ENCODE measurements at places on chromosomes 6 and 20. TPM values are rescaled to one million over a fixed set of nuclear protein-coding genes. Genes with fewer than 3 reads are reported as not detected.

GRCh38 chr6:37897321-37897720 lies 77.8 kb downstream of the ZFAND3 start:
- DNase-seq = no peak

- DNase-seq = no peak
Observed at GRCh38 chr20:7362601-7363000, 577.7 kb downstream of the HAO1 start.

DNA sequence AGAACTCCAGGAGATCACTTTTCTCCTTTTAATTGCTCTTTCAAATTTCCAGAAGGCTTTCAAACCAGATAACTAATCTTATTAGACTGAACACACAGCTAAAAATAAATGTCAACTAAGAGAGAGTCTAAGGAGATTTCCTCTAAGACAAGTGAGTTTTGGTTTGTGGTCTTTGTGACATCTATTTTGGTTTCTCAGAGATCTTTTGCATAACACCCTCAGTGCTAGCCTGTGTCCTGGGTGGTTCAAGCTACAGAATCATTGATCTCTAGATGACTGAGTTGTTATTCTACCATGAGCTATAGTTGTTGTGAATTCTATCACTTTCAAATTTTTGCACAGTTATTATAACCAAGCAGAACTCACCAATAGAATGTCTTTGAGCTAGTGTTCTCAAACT lies 49.1 kb upstream of the PLCB4 start:
- DNase-seq = no peak

DNA sequence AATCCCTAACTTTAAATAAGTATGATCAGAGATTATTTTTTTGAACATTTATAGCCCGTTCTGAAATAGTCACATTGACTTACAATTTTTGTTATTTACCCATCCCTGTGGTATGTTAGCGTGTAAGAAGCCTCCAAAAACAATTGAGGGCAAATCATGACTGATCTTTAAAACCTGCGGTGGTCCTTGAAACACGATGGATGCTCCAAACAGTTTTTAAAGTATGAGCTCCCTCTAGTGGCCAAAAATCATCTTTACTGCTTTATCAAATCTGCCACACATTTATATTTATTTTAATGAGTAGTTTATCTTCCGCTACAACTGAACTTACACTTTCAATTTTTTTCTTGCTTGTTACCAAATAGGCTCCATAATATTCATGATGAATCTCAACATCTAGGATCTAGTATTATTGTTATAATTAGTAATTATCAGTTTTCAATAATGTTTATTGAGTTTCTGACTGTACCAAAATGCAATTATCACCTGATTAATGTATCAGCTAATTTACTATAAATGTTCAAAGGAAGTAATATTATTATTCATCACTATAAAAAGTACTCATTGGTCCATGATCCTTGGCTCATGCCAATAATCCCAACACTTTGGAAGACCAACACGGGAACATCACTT lies 52.2 kb downstream of the MARCKS start:
- DNase-seq = no peak

DNA sequence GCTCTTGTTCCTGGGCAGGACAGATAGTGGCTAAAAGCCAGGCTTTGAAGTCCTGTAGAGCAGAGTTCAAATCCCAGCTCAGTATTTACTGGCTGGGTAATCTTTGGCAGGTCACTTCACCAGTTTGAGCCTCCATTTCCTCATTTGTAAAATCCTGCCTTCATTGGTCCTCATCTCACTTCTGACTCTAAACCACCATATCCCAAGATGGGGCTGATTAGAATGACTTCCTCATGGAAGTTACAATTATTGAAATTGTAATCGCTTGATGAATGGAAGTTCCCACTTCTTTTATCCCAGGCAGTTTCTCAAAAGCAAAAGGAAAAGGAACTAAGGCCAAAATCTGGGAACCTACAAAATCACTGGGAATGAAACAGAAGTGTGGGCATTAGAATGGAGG lies 35.9 kb upstream of the B4GALT5 start:
- DNase-seq = no peak

DNA sequence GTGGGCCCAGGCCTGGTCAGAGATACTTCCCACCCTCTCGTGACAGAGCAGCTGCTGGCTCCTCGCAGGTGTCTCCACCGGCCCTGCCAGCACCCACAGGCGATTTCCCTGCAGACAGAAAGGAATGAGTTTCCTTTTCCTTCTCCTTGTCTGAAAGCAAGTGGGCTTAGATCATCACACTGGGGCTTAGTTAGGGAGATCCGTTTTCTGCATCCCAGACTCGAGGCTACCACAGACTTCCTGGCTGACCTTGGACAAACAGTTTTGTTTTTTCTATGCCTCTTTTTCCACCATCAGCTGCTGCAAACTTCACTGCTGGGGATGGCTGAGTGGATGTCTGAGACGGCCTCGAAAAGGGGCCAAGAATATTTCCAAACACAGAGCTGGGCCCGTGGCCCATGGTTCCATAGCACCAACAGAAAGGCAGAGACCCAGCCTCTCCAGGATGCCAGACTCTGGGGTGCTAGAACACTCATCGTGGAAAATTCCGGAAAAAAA lies 86.5 kb downstream of the BANF2 start:
- DNase-seq = no peak

GRCh38 chr20:36344517-36345132 lies 38.5 kb downstream of the DLGAP4 start:
- DNase-seq = no peak

DNA sequence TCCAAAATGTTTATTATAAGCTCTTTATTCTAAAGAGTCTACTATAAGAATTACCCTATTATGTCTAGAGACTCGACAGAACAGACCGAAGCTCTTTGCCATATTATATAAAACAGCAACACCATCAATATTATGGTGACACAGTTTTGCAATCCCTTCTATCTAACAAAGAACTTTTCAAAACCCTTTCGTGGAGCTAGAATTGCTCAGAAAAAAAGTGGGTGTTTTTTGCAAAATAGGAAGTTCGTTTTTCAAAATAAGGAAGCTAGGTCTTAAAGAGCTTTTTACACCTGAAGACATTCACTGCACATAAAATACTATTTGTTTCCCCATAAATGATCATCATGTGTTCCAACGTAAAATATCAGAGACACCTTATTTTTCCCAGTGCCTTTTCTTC lies 240.0 kb downstream of the FOXC1 start:
- no peak for DNase-seq

DNA sequence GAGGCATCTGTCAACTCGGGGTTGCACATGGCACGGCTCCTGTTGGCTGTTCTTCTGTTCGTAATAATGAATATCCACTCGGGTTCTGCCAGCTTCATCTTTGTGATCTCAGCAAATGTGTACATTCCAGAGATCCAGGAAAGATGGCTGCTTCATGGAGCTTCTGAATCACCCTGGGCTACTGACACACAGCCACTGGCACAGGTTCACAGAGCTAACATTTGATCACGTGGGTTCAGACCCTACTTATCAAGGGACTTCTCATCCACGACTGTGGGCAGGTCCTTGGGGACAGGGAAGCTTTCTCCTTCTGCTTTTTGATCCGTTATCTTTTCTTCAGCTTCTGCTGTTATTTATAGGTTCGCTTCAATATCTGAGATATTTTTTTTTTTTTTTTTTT lies 18.1 kb downstream of the PPP1R3G start:
- no peak for DNase-seq

- DNase-seq = no peak
Observed at GRCh38 chr6:25578538-25578937, 73.5 kb upstream of the SCGN start.

DNA sequence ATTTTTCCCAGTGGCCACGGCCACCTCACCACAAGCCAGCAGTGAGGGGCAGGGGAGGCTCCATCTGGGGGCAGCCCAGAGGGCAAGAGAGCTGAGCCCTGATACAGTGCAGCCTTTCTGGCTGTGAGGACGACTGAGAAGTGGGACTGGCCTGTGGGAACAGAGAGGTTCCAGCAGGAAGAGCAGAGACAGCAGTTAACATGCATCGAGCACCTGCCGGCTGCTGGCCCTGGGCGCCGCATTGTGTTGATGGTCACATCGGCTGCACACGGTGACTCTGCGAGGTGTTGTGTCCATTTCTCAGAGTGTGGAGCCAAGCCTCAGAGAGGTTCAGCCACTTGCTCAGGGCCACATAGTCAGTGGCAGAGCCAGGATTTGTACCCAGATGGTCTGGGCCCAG lies 9.8 kb downstream of the FOXS1 start:
- no peak for DNase-seq

GRCh38 chr6:5337573-5337972 lies 76.3 kb downstream of the FARS2 start:
- DNase-seq = no peak

GRCh38 chr20:61184194-61184593 lies 67.9 kb upstream of the CDH4 start:
- DNase-seq = no peak

- DNase-seq = no peak
Observed at GRCh38 chr6:34032856-34033255, 113.0 kb downstream of the GRM4 start.

GRCh38 chr6:44828780-44829179 lies 441.3 kb downstream of the CDC5L start:
- no peak for DNase-seq

- no peak for DNase-seq
Observed at GRCh38 chr6:118725944-118726343, 74.6 kb upstream of the CEP85L start.

DNA sequence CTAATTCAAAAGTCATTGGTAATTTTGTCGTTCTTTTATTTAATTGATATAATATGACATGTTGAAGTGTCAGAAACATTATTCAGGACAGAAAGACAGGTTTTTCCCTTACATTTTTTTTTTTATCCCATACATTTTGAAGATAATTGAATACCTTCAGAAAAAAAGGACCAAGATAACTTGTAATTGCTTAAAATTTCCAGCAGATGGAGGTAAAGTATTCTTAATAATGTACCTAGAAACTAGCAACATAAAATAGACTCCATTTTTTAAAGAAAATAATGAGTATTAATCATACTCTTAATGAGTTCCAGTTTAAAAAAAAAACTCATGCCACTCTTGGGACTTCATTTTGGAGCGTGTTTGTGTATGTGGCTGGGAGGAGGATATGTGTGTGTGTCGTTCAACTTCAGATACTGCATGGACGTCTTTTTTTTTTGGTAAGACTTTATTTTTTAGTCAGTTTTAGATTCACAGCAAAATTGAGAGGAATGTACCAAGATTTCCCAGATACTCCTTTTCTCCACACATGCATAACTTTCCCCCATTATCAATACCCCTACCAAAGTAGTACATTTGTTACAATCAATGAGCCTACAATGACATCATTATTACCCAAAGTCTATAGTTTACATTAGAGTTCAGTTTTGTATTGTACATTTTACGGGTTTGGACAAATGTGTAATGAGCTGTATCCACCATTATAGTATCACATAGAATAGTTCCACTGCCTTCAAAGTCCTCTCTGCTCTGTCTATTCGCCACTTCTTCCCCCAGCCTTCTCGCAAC lies 79.4 kb downstream of the ROS1 start:
- no peak for DNase-seq

DNA sequence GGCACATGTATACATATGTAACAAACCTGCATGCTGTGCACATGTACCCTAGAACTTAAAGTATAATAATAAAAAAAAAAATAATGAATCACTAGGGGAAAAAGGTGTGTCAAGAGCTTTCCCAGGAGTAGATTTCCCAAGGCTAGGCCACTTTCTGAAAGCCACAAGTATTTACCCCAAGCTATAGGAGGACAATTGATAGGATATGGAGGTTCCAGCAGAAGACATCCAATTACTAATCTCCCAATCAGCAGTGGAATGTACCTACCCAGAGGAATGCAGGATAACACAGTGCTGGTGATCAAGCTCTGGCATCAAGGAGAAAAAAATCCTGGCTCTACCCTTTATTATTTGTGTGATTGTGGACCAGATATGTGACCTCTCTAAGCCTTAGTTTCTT lies 562.7 kb downstream of the RFPL4B start:
- no peak for DNase-seq

- no peak for DNase-seq
Observed at GRCh38 chr6:10510592-10511367, 10.4 kb upstream of the GCNT2 start.

- no peak for DNase-seq
Observed at GRCh38 chr6:146422789-146423375, 120.8 kb upstream of the RAB32 start.

GRCh38 chr6:163485388-163485851 lies 70.9 kb downstream of the QKI start:
- no peak for DNase-seq

GRCh38 chr20:63885264-63886053 lies 9.5 kb upstream of the DNAJC5 start:
- no peak for DNase-seq

- no peak for DNase-seq
Observed at GRCh38 chr20:64224351-64225170, 31.0 kb upstream of the PCMTD2 start.

DNA sequence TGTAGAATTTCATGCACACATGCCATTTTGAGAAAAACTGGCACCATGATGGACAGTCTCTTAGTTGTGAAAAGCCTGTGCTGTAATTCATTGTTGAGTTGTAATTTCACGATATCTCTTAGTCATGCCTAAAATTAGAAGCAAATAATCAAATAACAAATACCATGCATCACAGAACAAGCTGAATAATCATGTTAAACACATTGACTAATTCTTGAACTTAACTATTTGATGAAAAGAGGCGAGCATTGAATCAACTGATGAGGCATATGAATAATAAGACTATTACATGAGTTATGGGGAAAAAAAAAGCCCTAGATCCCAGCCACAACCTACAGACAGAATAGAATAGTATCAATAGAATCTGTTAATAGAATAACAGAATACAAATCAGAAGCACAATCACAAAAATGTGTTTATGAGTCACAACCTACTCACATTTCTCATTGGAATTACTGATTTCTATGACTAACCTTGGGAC lies 14.2 kb upstream of the RNF217 start:
- no peak for DNase-seq

- no peak for DNase-seq
Observed at GRCh38 chr20:55605594-55605993, 399.7 kb downstream of the CBLN4 start.

DHX16 gene
- total RNA-seq = 20.9 TPM

SNAP25 gene
- total RNA-seq = 92.5 TPM

RBPJL gene
- total RNA-seq = not detected

CLIC5 gene
- total RNA-seq = 0.47 TPM

RALGAPA2 gene
- 63.9 TPM for total RNA-seq

ZNF165 gene
- 0.62 TPM for total RNA-seq

TUBB2A gene
- 1,207 TPM for total RNA-seq

SLC17A9 gene
- 0.16 TPM for total RNA-seq

C6orf15 gene
- not detected for total RNA-seq

TCP11 gene
- 0.31 TPM for total RNA-seq

All from occipital lobe (tissue), 3 donors.